GM12878 (cell line): ENCODE measurements at places on chromosomes 16 and 17.

GRCh38 chr16:4318451-4318910 is 2.6 kb downstream of the GLIS2 start:
- H3K4me1 ChIP-seq, result peaks cover 11% of the 10 kb centered on the region
- DNase-seq, result no peak
- peaks cover 6% of the 10 kb centered on the region; the same call in 1 of the 2 replicates for H3K27me3 ChIP-seq
- H3K27ac ChIP-seq, result no peak overlapping the region
- no peak overlapping the region for H3K4me3 ChIP-seq
- no peaks in the 10 kb centered on the region for H3K36me3 ChIP-seq

GRCh38 chr16:78163772-78164670 is 64.6 kb downstream of the WWOX start:
- no peak overlapping the region for H3K4me3 ChIP-seq
- no peaks in the 10 kb centered on the region for H3K4me1 ChIP-seq
- DNase-seq, result no peak
- no peak overlapping the region for H3K27ac ChIP-seq
- H3K36me3 ChIP-seq, result no peaks in the 10 kb centered on the region

DNA sequence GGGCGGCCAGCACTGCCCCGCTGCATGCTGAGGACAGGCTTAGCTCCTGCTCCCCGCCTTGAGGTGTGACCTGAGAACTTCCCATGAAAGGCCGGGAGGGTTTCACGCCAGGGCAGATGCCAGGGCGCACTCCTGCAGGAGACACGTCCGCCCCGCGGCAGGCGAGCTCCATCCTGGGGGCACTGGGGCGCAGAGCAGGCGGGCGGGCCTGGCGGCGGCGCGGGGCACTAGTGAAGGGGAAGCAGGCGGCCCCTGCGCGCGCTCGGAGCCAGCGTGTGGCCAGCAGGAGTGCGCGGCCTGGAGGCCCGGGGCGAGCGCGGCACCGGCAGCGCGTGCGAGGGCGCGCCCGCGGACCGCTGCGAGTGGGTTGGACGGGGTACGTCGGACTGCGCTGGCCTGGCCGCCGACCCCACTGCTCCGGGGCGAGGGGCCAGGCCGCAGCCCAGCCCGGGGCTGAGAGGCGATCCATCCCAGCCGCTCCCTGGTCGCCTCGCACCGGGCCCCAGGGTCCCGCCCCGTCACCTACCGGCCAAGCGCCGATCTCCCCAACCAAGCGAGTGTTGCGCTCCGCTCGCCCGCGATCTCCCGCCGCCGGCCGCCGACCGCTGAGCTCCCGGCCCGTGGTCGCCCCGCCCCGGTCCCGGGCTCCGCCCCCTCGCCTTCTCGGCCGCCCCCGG is at the start of gene MAP3K14:
TSS of gene MAP3K14 (minus strand) at position 587 of the 677 bp plus-strand sequence. CDS start 26,275 bp downstream, outside the sequence.
- H3K27me3 ChIP-seq, result no peaks in the 10 kb centered on the region
- H3K27ac ChIP-seq, result peak within 1 kb of the TSS; percentile 91
- no peaks in the 10 kb centered on the region; the same call in 1 of the 2 replicates for H3K36me3 ChIP-seq
- peaks cover 43% of the 10 kb centered on the region for H3K4me1 ChIP-seq
- peak within 1 kb of the TSS; percentile 92 for H3K4me3 ChIP-seq
- no peak for DNase-seq

GRCh38 chr17:78176548-78177025 is 8.2 kb downstream of the SYNGR2 start:
- no peak overlapping the region for H3K27ac ChIP-seq
- peaks cover 8% of the 10 kb centered on the region; the same call in 1 of the 2 replicates for H3K36me3 ChIP-seq
- no peak for DNase-seq
- no peaks in the 10 kb centered on the region for H3K27me3 ChIP-seq

DNA sequence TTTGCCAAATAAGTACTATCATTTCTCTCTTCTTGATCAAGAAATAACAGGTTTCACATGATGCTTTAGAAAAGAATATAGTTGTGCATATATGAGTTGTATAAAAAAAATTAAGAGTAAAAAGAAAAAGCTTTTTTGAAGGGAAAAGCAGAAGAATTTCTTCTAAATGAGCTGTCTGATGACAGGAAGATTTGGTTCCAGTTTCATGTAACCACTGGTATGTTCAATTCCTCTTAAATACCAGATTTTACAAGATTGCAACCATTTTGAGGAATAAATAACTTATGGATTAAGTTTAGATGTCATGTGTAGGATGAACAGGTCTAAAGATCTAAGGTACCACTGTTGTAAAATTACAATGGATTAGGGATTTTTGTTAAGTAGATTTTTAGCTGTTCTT is 45.0 kb downstream of the VMP1 start:
- H3K27me3 ChIP-seq, result no peaks in the 10 kb centered on the region
- DNase-seq, result no peak
- H3K36me3 ChIP-seq, result peaks cover 1% of the 10 kb centered on the region; the same call in 1 of the 2 replicates
- no peak overlapping the region for H3K4me3 ChIP-seq
- H3K4me1 ChIP-seq, result peaks cover 13% of the 10 kb centered on the region

DNA sequence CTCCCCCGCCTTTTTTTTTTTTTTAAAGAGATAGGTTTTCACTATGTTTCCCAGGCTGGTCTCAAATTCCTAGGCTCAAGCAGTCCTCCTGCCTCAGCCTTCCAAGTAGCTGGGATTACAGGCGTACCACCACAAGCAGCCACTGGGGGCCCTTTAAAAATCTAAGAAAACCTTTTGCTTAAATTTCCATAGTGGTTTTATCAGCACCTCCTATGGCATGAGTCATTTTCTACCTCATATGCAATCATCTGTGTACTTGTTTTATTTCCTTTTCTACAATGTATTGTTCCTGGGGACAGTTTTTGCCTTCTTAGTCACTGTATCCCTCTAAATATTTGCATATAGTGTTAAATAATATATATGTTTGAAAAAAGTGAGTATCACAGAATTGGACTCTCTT is 29.2 kb downstream of the GNA13 start:
- H3K4me1 ChIP-seq, result peaks cover 70% of the 10 kb centered on the region
- H3K4me3 ChIP-seq, result no peak overlapping the region
- no peaks in the 10 kb centered on the region for H3K36me3 ChIP-seq
- H3K27ac ChIP-seq, result peak overlapping the region; percentile 84

- no peak overlapping the region for H3K27ac ChIP-seq
- H3K4me1 ChIP-seq, result peaks cover 16% of the 10 kb centered on the region
- H3K36me3 ChIP-seq, result no peaks in the 10 kb centered on the region
- H3K27me3 ChIP-seq, result peaks cover 17% of the 10 kb centered on the region
- no peak overlapping the region for H3K4me3 ChIP-seq
Observed at GRCh38 chr17:34255381-34255732, 272 bp downstream of the CCL2 start.

DNA sequence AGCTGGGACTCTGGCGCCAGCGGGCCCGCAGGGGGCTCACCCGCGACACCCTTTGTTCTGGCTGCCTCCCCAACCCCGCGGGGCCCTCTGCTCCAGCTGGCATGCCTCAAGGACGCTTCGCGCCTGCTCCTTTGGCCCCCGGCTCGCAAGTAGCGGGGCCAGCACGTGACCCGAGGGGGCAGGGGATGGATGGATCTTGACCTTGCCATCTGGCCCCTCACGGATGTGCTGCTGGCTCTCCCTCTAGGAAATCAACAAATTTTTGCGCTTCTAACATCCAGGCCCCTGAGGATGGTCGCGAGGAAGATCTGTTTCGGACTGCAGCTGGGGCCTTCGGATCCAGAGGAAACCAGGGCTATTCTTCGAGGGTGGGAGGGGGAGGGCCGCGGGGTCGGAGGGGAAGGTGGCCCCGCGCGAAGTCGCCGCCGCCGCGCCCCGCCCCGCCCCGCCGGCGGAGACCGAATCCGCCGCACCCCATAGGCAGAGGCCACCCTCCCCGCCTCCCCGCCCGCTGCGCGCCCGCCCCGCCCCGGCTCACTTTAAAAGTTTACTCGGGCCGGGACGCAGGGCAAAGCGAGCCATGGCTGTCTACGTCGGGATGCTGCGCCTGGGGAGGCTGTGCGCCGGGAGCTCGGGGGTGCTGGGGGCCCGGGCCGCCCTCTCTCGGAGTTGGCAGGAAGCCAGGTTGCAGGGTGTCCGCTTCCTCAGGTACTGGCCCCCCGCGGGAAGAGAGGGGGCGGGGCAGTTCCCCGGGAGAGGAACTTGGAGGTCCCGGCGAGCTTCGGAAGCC is at the start of gene ACSF2:
TSS of gene ACSF2 (plus strand) at position 537 of the 790 bp plus-strand sequence. CDS start at position 581, 44 bp downstream.
- no peaks in the 10 kb centered on the region for H3K27me3 ChIP-seq
- DNase-seq, result no peak
- H3K4me3 ChIP-seq, result peak within 1 kb of the TSS; percentile 84

- H3K27me3 ChIP-seq, result no peaks in the 10 kb centered on the region; the same call in 1 of the 2 replicates
- H3K36me3 ChIP-seq, result no peaks in the 10 kb centered on the region; the same call in 1 of the 2 replicates
- H3K27ac ChIP-seq, result no peak overlapping the region
- no peaks in the 10 kb centered on the region for H3K4me1 ChIP-seq
- no peak overlapping the region for H3K4me3 ChIP-seq
- no peak for DNase-seq
Observed at GRCh38 chr17:7700510-7700909, 4.5 kb upstream of the EFNB3 start.

GRCh38 chr17:265718-266117 is 84.3 kb upstream of the DOC2B start:
- no peaks in the 10 kb centered on the region for H3K27me3 ChIP-seq
- no peak overlapping the region for H3K4me3 ChIP-seq
- no peaks in the 10 kb centered on the region for H3K36me3 ChIP-seq
- no peaks in the 10 kb centered on the region for H3K4me1 ChIP-seq
- no peak for DNase-seq

DNA sequence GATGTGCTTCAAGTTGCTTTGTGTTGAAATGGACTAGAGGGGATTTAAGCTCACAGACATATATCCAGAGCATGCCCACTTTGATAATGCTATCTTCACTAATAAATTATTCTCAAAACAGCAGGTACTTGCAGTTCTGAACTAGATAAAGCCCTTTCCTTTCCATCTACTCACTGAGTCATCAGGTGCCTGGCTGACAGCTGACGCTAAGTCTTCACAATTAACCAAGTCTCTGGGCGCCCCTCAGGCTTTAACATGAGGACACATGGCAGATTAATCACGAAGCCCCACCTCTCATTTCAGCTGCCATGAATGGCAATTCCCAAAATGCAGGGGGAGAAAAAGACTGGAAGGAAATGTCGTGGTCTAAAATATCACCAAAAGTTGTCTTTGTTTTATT is 29.5 kb upstream of the CRISPLD2 start:
- no peak for DNase-seq
- no peak overlapping the region for H3K27ac ChIP-seq
